ENCODE measurements at places on chromosomes 5 and 9.

DNA sequence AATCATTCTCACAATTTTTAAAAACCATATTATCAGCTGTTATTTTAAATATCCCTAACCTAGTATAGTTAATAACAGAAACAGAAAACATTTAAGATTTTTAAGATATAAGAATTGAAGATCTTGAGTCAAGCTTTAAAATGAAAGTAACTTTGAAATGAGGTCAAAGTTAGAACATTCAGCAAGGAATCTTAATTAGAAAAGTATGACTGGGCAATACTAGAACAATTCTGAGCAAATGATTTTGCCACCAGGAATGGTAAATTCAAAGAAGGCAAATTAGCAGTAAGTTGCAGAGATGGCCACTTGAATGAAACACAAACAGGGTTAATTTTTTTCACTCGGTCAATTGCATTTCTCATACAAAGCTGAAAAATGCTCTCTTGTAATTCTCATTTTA lies 117.9 kb downstream of the NXNL2 start:
- DNase-seq: no peak

DNA sequence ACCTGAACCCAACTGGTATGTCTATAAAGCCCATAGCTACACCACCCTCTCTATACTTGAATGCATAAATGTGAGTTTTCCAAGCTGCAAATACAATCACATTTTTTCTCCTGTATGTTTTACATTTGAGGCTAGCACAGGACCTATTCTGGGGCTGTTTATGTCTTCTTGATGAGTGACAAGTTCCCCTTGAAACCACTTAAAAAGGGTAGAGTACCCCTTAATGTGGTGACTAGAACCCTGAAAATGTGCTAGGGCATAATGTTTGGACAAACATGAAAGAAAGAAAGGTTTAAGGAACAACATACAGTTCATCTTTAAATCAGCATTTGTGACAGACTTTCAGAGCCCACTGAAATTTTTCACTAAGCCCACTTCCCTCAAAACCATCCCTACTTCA lies 25.2 kb upstream of the GLIS3 start:
- DNase-seq: no peak

DNA sequence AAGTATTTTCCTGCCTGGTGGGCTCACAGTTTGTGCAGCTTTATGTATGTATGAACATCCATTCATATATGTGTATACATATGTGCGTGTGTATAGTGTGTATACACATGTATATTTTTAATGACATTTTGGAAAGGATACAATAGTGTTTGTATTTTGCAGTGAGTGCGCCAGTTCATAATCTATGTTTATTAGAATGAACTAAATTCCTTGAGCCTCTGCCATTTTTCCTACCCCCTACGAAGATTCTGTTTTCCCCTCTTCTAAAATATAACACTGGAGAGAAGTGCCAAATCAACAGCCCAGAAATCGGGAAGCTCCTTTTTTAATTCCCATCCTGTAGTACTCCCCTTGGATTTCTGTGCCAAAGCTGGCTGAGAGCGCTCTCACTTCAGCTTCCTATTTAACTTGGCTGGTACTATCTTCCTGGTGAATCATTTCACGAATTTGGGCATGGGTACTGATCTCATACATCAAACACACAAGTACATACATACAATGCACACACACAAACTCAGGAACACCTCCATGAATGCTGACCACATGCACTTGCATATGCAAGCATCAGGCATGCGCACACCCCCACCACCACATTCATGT lies 578.4 kb upstream of the WWC1 start:
- DNase-seq: no peak

GRCh38 chr5:92435781-92436180 lies 1052.7 kb upstream of the ARRDC3 start:
- DNase-seq: no peak

GRCh38 chr9:109889456-109889855 lies 109.5 kb downstream of the PALM2AKAP2 start:
- no peak for DNase-seq

DNA sequence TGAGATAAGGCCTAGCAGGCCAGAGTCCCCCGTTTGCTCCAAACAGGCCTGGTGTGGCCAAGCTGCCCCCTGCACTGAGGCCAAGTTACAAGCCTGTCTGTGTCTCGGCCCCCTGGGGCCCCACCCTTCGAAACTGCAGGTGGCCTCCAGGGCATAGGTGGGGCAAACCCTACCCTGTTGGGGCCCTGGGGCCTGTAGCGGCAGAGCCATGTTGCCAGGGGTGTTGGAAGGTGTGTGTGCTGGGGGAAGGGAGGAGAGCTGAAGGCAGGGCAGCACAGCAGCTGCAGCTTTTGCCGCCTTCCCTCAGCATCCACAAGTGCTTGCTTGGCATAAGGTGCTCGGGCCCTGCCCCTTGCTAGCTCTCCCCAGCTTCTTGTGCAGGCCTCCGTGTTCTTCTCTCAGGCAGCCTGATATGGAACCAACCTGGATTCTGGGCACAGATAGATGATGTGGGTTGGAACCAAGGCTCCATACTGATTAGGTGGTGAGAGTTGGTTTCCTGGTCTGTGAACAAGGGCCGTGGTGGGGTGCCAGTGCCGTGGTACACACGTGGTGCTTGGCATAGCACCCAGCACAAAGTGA lies 12.7 kb downstream of the IRF1 start:
- no peak for DNase-seq

- no peak for DNase-seq
Observed at GRCh38 chr9:113468716-113469448, 5.4 kb downstream of the RGS3 start.

DNA sequence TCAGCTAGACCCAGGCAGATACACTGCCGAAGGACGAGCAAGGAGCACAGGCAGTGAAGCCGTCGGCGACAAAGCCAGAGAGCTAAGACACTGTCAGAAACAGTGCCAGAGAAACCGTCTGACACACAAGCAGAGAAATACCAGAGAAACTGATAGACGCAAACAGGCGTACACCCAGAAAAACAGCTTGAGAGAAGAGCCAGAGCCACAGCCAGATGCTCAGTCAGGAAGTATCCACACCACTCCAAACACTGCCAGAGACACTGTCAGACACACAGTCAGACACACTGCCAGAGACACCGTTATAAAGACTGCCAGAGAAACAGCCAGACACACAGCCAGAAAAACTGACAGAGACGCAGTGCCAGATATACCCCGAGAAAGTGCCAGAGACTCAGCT lies 19.1 kb downstream of the CNTFR start:
- no peak for DNase-seq

DNA sequence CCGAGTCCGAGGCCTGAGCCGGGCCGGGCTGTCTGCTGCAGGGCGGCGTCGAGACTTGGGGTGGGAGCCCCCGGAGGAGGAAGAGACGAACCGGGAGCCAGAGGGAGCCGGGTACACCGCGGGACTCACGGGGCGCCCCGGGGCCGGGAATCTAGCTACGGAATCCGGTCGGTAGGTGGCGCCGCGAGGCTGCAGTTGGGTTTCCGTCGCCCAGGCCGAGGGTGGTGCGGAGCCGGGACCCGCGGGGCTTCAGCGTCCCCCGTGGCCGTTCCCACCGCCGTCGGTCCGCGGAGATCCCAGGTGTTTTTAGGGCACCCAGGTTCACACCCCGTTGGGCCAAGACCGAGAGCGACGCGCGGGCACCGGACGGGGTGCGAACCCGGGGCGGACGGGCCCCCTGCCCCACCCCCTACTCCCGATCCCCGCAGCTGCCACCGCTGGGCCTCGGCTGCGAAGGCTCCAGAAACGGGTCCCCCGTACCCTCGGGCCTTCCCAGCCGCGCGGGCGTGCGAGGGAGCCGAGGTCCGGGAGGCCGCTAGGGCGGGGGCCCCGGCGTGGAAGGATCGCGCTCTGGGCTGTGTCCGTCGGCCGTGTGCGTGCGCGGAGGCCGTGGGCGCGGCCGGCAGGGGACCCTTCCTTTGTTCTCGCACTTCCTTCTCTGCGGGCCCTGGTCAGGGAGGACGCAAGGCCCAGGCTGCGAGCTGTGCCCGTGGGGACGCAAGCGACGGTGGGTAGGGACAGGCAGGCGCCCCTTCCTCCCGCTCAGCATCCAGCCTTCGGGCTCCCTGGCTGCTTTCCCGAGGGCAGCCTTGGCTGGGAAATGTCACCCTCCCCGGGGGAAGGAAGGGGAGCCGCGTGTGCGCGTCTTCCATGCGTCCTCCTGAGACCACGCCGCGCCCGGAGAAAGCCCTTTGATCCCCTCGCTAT lies 146.6 kb downstream of the GAPVD1 start:
- DNase-seq: no peak

- DNase-seq: no peak
Observed at GRCh38 chr9:32801530-32801929, 18.2 kb downstream of the TMEM215 start.

DNA sequence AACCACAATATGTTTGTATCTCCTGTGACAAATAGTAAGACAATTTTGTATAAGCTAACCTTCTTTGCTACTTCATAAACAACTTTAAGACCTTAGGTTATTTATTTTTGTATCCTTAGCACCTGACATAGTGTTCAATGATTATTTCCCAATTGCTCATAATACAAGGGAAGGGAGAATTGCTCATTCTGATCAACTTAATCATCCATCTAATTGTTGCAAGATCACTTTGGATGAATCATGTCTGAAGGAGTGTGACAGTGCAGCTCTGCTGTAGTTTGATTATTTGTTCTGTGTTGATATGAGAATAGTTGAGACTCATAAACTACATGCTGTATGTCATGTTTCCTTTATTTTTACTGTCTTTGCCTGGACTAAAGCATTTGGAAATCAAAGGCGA lies 721.3 kb upstream of the SEMA6A start:
- DNase-seq: no peak

DNA sequence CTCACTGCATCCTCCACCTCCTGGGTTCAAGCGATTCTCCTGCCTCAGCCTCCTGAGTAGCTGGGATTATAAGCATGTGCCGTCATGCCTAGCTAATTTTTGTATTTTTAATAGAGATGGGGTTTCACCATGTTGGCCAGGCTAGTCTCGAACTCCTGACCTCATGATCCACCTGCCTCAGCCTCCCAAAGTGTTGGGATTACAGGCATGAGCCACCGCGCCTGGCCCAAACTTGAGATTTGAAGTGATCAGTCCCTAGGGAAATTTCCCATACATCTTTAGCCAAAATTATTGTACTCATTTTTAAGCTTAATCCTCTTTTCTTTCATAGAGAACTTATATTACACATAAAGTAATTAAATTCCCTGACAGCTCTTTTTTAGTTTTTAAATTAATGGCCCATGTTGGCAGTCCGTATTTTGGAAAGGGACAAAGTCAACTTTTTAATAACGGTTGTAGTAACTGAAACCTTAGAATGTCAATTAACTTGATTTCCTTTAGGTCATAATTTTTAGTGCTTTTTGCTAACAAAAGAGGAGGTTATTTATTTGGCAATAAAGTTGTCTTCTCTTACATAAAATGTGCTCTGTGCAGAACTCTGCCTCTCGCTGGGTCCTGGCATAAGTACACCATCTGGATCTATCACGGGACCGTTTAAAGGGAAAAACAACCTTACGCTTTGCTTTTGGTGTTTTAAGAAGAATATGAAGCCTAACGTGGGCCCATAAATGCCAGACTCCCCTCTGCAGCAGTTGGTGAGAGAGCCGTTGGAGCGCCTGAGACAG lies 142.3 kb upstream of the OTULINL start:
- DNase-seq: no peak

- DNase-seq: no peak
Observed at GRCh38 chr5:133514456-133514855, 97.9 kb downstream of the FSTL4 start.

DNA sequence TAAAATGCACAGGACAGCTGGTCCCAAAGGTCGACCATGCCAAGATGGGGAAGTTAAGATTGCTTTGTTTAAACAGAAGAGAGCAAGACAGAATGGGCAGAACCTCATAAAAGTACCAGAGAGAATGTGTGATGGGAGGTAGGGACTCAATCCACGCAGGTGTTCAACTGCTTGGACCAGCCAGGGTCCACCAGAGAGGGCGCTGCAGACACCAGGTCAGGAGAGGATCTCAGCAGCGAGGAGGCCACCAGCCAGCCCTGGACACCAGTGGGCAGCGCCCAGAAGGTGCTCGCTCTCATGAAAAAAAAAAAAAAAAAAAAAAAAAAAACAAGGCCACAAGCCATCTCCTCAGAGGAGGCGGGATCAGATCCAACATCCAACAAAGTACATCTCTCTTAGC lies 81.8 kb downstream of the SHC3 start:
- no peak for DNase-seq

GRCh38 chr9:101485924-101486692 lies 47.5 kb upstream of the RNF20 start:
- DNase-seq: peak; percentile 44

GRCh38 chr5:10904862-10905432 lies 143.9 kb upstream of the DAP start:
- DNase-seq: no peak

DNA sequence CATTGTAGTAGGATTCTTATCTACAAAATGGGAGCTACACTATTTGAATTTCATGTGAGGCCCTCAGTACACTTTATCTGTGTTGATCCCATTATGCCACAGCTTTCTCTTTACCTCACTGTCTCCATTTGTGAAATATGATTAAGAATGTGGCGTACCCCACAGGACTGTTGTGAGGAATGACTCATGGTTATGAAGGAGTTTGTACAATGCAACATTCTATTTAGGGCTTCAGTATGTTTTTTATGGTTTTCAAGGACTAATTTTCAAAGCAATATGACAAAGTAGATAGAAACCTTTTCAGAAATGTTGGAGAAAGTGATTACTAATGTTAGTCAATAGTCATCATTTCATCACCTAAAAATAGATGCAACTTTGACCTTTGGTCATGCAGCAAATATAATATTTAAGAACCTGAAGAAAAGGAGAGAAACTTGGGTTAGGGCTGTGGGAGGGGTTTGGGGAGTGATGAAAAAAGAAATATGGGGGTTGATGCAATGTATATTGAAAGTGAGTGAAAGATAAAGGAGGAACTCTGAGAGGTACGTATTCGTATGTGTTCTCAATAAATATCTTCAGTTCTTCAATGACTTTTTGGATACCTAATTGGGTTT lies 53.7 kb upstream of the PIP5K1B start:
- no peak for DNase-seq

DNA sequence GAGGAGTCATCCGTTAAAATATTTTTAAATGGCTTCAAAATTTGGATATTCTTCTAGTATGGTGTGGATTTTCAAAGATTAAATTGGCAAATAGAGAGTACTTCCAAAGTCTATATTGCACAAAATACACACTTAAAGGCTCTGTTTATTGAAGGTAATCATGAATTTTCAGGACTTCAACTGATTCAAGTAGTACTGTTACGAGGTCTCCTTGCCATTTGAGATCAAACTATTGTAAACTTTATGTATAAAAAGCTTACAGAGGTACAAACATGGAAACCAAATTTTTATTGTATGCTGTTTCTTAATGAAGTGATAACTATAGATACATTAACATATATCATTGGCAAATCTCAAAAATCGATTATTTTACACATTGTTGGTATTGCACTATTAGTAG lies 2.5 kb downstream of the ERBIN start:
- no peak for DNase-seq

DNA sequence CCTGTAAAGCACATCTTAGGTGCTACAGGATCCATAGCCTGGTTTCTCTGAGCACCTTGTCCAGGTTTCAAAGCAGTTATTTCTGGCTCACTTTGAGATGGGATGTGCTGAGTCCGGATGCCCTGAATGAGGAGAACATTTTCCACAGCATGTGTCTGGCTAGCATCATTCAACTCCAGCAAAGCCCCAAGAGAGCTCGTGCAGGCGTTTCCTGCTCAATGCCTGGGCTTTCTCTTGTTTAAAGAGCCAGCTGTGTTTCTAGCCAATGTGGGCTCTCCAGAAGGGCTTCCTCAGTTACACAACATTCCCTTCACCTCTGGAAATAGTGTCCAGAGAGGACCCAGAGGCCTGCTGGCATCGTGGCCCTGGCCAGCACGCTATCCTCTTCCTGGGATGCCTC lies 411.7 kb downstream of the DMAC1 start:
- no peak for DNase-seq

All from HCT116 (cell line).